Endodermal cell (in vitro differentiated cells): ENCODE measurements at places on chromosomes 1 and 21. TPM values are rescaled to one million over a fixed set of nuclear protein-coding genes. Genes with fewer than 3 reads are reported as not detected.
A peak's percentile ranks its signal among the peaks of the same experiment; 100 is the strongest.

DNA sequence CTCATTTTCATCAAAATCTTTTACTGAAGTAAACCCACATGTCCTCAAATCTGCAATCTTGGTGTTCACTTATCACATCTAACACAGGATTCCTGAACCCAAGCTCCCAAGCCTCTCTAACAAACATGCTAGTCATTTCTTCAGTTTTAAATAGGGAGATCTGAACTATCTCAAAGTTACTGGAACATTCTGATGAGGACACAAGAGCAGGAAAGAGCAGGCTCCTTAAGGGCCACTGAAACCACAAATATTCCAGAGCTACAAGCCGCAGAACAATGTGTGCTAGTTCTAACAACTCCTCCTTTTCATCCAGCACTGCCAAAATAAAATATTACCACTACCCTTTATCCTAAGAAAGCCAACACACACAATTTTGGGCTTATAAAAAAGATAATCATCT is 38.9 kb downstream of the WARS2 start:
- H3K27me3 ChIP-seq = no peaks in the 10 kb centered on the region
- H3K4me3 ChIP-seq = no peak overlapping the region
- no peak overlapping the region for H3K27ac ChIP-seq
- H3K4me1 ChIP-seq = no peaks in the 10 kb centered on the region
- H3K36me3 ChIP-seq = no peaks in the 10 kb centered on the region

Gene IKBKE
- 2.8 to 5.0 TPM (median 5.0 TPM) in 3 replicates for total RNA-seq

DNA sequence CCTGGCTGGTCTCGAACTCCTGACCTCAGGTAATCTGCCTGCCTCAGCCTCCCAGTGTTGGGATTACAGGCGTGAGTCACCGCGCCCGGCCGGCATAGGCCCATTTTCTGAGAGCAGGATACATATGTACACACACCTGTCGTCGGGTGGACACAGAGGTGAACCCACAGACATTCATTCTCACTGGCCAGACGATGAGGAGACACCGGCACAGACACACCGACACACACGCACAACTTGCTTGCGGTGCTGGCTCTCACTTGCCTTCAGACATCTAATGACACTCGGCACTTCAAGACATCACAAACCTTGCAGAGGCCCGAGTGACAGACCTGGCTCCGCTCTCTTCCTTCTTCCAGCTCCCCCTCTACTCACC is 579 bp downstream of the PTCH2 start:
- no peak for DNase-seq
- H3K27me3 ChIP-seq = peaks cover 7% of the 10 kb centered on the region
- H3K4me1 ChIP-seq = no peaks in the 10 kb centered on the region
- peak overlapping the region; percentile 82 for H3K4me3 ChIP-seq
- H3K27ac ChIP-seq = no peak overlapping the region
- no peaks in the 10 kb centered on the region for H3K36me3 ChIP-seq

Gene SEC16B
- 0.90 and 1.5 TPM in 2 replicates for total RNA-seq

Gene STRIP1
- total RNA-seq = 56.0 and 66.1 TPM in 2 replicates

DNA sequence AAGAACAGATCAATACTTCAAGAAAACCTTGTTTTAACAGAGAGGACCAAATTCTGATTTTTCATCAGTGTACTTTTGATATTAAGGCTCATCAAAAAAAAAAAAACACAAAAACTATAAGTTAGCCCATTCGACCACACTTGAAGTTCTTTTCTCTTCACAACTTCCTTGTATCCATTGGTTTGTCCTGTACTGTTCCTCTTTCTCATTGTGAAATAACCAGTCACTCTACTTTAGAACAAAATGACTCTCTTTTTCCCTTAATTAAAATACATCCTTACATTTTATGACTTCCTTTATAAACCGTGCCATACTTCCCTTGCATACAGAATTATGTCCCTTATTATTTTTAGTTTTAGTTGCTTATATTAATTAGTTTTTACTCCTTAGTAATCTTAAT is 8.4 kb downstream of the QSOX1 start:
- H3K4me1 ChIP-seq = peaks cover 22% of the 10 kb centered on the region
- peaks cover 9% of the 10 kb centered on the region for H3K36me3 ChIP-seq
- no peak overlapping the region for H3K4me3 ChIP-seq
- no peaks in the 10 kb centered on the region for H3K27me3 ChIP-seq
- no peak for DNase-seq

Gene TCHH
- total RNA-seq = 0.07 and 0.09 TPM in 2 replicates

DNA sequence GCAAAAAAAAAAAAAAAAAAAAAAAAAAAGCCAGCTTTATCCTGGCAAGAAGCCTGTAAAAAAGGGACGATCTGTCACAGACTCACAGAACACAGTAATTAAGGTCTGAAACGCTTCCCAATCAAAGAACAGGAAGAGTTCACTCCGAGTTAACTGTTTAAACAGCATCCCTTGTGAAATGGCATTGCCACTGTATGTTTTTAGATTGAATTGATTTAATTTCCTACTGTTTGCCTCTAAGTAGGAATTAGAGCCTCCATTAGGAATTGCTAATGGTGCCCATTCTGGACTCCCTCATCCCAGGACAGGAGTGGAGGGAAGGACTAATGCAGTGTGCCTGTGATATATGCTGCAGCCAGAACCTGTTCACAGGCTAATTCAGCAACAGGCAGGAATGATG is 370.8 kb downstream of the RWDD3 start:
- H3K36me3 ChIP-seq = no peaks in the 10 kb centered on the region
- H3K4me1 ChIP-seq = no peaks in the 10 kb centered on the region
- H3K4me3 ChIP-seq = no peak overlapping the region
- no peak for DNase-seq
- H3K27me3 ChIP-seq = no peaks in the 10 kb centered on the region

DNA sequence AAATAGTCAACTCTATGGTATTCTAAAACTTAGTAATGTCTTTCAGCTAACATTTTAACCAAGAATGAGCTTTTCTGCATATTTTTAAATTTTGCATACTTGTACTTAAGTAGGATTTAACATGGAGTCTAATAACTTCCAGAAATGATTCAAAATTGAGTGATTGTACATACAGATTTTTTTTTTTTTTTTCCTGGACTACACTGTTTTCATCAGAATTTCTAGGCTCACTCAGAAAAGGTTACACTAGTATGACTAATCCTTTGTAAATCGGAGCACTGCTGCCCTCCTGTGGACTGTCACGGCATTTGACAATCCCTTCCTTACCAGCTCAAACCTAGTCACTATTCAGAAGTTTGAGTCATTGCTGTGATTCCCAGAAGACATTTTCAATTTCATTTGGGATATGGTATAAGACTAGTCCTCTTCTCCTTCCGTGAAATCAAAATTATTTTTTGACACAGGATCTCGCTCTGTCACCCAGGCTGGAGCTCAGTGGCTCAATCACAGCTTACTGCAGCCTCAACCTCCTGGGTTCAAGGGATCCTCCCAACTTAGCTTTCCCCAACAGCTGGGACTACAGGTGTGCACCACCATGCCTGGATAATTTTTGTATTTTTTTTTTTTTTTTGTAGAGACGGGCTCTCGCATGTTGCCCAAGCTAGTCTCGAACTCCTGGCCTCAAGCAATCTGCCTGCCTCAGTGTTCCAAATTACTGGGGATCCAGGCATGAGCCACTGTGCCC is 45.5 kb downstream of the CD46 start:
- H3K4me1 ChIP-seq = no peaks in the 10 kb centered on the region
- H3K36me3 ChIP-seq = peaks cover 36% of the 10 kb centered on the region
- peak; percentile 92 for DNase-seq

Gene CFHR4
- total RNA-seq = not detected in 2 replicates

GRCh38 chr1:32100807-32101708 is 6.8 kb upstream of the KPNA6 start:
- H3K4me1 ChIP-seq = peaks cover 3% of the 10 kb centered on the region
- peak overlapping the region; percentile 21 for H3K4me3 ChIP-seq
- no peak overlapping the region for H3K27ac ChIP-seq

DNA sequence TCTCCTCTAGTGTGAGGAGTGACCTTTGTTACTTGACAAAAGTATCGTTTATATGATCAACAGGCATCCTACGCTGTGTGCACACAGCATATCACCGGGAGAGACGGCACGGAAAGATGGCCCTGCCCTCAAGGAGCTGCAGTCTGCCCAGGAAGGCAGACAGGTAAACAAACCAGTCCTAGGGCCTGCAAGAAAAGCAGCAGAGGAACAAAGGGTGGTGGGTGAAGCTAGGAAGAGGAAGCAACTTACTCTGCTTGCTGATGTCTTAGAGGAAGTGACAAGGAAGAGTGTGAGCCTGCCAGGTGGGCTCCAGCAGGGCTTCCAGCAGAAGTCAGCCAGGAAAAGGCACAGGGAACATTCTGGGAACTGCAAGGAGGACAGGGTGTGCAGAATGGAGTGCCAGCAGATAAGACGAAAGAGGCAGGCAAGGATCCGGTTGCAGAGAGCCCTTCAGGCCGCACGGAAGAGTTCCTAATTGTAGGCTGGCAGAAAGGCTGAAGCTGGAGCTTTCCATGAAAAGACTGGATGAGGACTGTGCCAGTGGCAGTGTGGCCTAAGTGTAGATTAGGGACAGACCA is 106.7 kb downstream of the SLC45A1 start:
- peak; percentile 89 for DNase-seq
- H3K36me3 ChIP-seq = peaks cover 23% of the 10 kb centered on the region
- H3K4me3 ChIP-seq = peak overlapping the region; percentile 44
- H3K4me1 ChIP-seq = peaks cover 4% of the 10 kb centered on the region

- no peak overlapping the region for H3K27ac ChIP-seq
- H3K27me3 ChIP-seq = no peaks in the 10 kb centered on the region
- H3K4me3 ChIP-seq = no peak overlapping the region
- no peaks in the 10 kb centered on the region for H3K4me1 ChIP-seq
- no peak for DNase-seq
Observed at GRCh38 chr1:8194481-8195227, 123.3 kb upstream of the SLC45A1 start.

DNA sequence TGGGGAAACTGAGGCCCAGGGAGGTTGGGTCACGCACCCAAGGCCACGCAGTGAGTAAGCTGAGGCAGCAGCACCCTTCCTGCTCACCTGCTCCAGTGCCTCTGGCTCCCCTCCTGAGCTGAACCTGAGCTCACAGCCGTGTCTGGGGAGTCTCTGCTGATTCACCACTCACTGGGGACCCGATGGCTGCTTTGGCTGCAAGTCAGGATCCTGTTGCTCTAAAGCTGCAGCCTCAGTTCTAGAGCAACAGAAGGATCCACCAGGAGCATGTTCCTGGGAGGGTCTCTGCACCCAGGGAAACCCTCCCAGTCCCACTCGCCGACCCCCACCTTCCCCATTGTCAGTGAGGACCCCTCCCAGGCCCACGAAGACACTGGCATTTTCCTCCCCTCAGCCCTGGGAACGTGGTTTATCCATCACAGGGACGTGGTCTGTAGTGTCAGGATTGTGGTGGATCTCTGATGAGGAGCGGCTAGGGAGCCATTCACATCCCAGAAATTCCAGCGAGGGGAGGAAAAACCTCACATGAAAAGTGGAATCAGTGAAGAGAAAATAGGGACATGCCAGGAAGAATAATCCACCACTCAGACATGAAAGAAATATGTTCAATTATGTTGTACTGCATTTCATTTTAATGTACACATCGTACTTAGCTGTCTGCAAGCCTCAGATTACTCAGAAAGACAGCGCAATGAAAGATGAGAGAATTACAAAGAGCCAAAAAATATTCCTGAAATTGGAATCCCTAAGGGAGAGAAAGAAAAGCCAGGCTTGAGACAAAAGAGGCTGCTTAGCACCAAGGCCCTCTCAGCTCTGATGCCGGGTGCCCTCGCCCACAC is 447.2 kb downstream of the MATN1 start:
- peak; percentile 34 for DNase-seq
- H3K36me3 ChIP-seq = no peaks in the 10 kb centered on the region
- no peak overlapping the region for H3K4me3 ChIP-seq
- no peak overlapping the region for H3K27ac ChIP-seq

DNA sequence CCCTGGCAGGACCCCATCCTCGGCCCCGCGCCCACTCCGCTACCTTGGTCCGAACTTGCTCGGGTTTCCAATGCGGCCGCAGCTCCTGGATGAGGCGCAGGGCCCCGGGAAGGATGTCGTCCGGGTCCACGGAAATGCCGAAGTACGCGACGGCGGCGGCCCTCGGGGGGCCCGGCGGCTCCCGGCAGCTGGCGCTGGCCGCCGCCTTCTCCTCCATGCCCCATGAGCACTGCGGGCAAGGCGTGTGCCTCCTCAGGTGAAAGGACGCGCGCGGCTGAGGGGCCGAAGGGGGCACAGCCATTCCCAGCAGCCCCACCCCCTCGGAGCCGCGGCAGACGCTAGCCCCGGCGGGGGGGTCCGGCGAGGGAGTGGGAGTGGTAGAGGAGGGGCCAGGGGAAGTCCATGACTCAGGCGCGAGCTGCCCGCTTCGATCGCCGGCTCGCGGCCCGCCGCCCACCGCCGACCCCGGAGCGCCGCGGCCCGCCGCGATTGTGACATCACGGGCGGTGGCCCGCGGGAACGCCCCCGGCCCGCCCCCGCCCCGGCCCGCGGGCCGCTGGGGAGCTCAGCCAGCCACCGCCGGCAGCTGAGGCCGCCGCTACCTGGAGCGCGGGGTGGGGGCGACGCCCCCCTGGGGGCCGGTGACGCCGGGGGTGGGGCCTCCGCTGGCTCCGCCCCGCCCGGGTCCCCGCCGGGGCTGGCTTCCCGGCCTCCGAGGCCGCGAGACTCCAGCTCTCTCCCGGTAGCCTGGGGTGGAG is at the start of gene ETNK2:
ETNK2 (minus strand) TSS at position 493 of the 758 bp plus-strand sequence; CDS start at position 301, 192 bp downstream.
- peak within 1 kb of the TSS; percentile 80 for H3K4me3 ChIP-seq
- H3K4me1 ChIP-seq = no peaks in the 10 kb centered on the region
- H3K36me3 ChIP-seq = no peaks in the 10 kb centered on the region
- no peak within 1 kb of the TSS for H3K27ac ChIP-seq
- H3K27me3 ChIP-seq = peaks cover 47% of the 10 kb centered on the region

DNA sequence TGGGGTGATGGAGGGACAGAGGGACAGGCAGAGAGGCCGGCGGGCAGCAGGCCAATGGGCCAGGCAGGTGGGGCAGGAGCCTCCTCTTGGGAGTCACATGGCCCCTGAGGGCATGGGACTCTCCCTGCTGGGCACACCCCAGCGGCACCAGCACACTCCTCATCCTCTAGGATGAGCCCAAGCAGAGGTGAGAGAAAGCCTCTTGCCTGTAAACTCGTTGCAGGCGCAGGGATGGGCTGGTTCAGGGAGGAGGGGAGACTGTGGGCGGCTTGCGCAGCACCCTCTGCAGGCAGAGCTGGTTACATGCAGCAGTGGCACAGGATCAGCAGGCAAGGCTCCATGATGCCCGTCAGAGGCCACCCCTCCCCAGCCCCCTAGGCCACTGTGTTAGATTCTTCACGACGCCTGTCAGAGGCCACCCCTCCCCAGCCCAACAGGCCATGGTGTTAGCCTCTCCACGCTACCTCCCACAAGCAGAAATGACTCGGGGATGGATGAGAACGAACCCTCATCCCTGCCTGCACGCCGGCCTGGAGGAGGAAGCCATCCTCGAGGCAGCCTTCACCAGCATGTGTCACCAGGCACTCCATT is 209.7 kb upstream of the VAMP3 start:
- no peaks in the 10 kb centered on the region for H3K27me3 ChIP-seq
- H3K4me1 ChIP-seq = no peaks in the 10 kb centered on the region
- H3K4me3 ChIP-seq = no peak overlapping the region
- peak; percentile 94 for DNase-seq

Gene RXRG
- total RNA-seq = 1.8 to 6.3 TPM (median 2.5 TPM) in 3 replicates

GRCh38 chr1:239999170-239999569 is 92.5 kb upstream of the FMN2 start:
- peaks cover 10% of the 10 kb centered on the region for H3K4me1 ChIP-seq
- no peaks in the 10 kb centered on the region for H3K36me3 ChIP-seq
- H3K27me3 ChIP-seq = no peaks in the 10 kb centered on the region
- peak overlapping the region; percentile 74 for H3K4me3 ChIP-seq
- no peak overlapping the region for H3K27ac ChIP-seq

GRCh38 chr1:43366179-43366578 is 1.6 kb downstream of the ELOVL1 start:
- no peak overlapping the region for H3K27ac ChIP-seq
- no peaks in the 10 kb centered on the region for H3K27me3 ChIP-seq
- peaks cover 30% of the 10 kb centered on the region for H3K36me3 ChIP-seq
